ENCODE measurements at places on chromosomes 12 and 14.
A peak's percentile ranks its signal among the peaks of the same experiment; 100 is the strongest.

GRCh38 chr12:53603196-53603595, 23.0 kb downstream of the ATF7 start:
- DNase-seq: no peak

DNA sequence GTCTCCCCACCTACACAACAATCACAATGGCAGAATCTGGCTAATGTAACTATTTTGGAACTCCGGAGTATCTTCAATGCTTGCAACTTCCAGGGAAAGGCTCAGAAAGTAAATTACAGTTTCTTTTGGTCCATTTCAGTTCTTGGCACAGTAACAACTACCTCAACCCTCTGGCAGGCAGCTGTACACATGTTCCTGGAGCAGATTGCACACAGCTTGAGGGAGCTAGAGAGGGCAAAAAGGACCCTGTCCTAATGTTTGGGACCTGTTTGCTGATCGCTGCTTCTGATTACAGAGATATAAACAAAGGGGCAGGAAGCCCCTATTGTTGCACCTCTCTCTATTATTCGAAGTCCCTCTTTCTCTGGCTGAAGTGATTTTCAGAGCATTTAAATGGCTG, 35.2 kb upstream of the SLC38A1 start:
- DNase-seq: no peak

DNA sequence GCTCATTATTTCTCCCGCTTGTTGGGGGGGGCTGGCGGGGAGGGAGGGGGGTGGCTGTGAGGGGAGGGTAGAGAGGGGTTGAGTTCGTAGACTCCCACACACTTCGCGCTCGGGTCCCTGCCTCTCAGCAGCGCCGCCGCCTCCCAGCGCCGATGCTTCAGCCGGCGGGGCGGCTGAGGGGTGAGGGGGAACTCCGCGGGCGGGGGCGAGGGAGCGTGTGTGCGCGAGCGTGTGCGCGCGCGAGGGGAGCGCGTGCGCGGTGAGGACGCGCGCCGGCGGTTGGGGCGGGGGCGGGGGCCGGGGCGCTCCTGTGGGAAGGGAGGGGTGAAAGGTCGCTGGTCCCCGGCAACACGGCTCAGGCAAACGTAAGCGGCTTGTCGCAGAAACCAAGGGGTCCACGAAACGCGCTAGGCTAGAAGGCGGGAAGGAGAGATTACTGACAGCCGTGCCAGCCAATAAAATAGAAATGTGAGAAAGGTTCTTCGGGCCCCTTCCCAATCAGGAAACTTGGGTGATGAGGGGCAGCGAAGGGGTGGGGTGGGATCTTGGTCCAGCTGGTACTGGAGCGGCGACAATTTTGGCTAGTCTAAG, 343 bp upstream of the NOVA1 start:
- peak; percentile 99 for DNase-seq

DNA sequence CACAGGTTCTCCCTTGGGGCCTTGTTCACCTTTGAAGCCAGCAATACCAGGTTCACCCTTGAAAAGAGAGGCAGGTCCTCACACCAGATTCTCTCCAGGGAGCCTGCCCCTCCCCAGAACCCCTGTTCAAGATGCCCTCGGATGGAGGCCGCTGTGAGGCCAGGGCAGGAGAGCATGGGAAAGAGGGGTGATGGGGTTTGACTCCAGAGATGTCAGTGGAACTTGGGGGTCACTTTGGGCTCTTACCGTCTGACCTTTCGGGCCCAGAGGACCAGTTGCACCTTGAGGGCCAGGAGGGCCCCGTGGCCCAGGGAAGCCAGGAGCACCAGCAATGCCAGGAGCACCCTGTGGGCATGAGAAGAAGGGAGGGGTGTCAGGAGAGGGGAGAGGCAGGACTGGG, 17.4 kb downstream of the COL2A1 start:
- no peak for DNase-seq

DNA sequence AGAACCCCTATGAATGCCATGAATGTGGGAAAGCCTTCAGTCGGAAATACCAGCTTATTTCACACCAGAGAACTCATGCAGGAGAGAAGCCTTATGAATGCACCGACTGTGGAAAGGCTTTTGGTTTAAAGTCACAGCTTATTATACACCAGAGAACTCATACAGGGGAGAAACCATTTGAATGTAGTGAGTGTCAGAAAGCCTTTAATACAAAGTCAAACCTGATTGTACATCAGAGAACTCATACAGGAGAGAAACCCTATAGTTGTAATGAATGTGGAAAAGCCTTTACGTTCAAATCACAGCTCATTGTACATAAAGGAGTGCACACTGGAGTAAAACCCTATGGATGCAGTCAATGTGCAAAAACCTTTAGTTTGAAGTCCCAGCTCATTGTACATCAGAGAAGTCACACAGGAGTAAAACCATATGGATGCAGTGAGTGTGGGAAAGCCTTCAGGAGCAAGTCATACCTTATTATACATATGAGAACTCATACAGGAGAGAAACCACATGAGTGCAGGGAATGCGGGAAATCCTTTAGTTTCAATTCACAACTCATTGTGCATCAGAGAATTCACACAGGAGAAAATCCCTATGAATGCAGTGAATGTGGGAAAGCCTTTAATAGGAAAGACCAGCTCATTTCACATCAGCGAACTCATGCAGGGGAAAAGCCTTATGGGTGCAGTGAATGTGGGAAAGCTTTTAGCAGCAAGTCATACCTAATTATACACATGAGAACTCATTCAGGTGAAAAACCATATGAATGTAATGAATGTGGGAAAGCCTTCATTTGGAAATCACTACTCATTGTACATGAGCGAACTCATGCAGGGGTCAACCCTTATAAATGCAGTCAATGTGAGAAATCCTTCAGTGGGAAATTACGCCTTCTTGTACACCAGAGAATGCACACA, 22.3 kb downstream of the ZNF268 start:
- no peak for DNase-seq

DNA sequence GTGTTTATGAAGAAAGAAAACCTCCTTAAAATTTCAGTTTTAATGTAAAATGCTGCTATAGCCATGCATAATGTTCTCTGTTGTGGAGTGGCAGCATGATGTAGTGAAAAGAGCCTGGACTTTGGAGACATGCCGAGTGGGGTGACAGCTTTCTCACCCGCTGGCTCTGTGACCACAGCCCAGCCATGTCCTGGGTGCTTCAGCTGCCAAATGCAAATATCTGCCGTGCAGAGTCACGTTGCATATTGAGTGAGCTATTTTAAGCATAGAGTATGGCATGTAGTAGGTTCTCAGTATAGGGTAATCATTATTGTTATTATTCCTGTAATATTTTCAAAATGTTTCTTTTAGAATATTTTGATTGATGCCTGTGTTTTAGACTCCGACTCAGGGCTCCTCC, 15.5 kb upstream of the TCTN2 start:
- DNase-seq: no peak

- no peak for DNase-seq
These were observed 199.1 kb upstream of the CNOT2 start for GRCh38 chr12:70044167-70044566.

GRCh38 chr14:97336179-97336578, 539.0 kb downstream of the VRK1 start:
- DNase-seq: no peak

DNA sequence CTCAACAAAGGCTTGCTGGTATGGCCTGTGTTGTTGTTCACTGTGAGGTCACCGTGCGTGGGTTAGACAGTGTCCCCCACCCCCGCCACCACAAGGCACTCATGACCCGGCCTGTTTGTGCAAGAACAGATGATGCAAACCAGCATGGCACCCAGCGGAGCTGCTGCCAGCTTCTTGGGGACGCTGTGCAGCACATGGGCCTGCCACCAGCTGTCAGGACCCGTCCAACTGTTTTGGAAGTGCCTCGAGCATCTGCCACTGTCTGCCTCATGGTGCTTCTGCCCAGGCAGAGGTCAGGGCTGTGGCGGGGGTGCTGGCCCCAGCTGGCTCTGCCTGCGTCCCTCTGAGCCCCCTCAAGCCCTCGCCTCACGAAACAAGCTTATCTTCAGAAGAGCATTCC, 1.5 kb downstream of the ASB2 start:
- DNase-seq: no peak

DNA sequence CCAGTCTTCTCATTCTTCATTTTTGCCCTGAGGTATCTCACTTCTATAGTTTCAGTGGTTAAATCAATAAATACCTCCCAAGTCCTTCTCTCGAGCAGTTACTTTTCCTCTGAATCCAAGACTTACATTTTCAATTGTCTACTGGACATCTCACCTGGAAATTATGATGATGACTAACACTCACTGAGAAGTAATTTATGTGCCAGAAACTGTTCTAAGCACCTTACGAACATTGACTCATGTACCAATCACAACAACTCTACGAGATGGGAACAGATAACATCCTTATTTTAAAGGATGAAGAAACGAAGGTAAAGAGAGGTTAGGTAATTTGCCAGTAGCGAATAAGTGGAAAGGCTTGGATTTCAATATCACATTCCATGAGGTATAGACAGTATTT, 94.1 kb downstream of the EML5 start:
- DNase-seq: no peak

DNA sequence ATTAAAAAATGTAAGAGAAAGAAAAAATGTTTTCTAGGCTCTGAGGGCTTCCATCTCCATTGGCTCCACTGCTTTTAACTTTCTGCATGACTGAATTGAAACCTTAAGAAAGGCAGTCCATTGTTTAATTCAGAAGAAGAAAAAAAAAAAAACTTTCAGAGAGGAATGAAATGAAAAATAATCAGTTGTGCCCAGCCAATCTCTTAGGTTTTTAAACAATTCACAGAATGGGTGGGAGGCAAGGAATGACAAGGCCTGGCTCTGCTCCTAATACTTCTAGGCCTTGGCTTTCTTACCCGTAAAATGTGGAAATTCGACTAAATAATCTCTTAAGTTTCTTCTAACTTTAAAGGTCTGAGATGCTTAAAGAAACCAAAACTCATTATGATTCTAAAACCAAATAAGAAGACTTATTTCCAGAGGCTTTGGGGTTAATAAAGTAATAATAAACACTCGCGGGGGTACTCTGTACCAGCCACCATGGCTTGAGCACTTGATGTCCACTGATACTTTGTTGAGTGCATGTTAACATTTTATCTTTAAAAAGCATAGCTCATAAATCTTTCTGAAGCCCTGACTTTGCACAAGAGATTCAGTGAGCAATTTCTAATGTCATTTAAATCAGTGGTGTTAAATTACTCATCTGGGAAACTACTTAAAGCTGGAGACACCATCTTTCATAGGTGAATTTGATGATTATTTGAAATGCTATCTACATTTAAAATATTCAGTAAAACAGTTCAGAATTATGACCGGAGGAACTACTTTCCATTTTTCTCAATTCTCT, 49.6 kb downstream of the STON2 start:
- no peak for DNase-seq

- no peak for DNase-seq
These were observed 14.4 kb downstream of the RASSF9 start for GRCh38 chr12:85821759-85822158.

DNA sequence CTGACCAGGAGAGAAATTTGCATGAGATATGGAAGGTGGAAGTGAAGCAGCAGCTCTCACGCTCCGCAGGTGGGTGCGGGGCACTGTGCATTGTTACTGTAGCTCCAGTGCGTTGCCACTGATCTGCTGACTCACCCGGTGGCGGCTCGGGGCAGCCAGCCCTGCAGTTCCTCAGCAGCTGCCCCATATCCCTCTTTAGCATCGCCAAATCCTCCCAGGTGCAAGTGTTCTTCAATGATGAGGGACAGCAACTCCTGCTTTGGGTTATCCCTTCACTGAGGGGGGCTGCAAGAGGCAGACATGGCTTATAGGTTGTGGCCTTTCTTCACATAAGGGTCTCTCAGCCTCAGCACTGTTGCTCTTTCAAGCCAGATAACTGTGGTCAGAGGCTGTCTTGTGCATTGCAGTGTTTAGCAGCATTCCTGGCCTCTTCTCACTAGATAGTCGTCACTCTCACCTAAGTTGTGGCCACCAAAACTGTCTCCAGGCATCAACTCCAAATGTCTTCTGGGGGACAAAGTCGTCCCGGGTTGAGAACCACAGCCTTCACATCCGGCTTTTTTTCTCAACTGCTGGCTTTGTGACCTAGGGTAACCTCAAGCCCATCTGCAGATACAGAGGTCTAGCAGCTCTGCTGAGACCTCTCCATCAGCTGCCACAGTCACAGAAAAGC, 180.8 kb downstream of the EFCAB11 start:
- peak; percentile 37 for DNase-seq

- no peak for DNase-seq
These were observed 91.5 kb downstream of the GALNT9 start for GRCh38 chr12:132237772-132238487.

GRCh38 chr14:59297071-59297776, 108.8 kb downstream of the DAAM1 start:
- no peak for DNase-seq

GRCh38 chr12:116656306-116656705, 81.6 kb downstream of the SPRING1 start:
- DNase-seq: no peak

DNA sequence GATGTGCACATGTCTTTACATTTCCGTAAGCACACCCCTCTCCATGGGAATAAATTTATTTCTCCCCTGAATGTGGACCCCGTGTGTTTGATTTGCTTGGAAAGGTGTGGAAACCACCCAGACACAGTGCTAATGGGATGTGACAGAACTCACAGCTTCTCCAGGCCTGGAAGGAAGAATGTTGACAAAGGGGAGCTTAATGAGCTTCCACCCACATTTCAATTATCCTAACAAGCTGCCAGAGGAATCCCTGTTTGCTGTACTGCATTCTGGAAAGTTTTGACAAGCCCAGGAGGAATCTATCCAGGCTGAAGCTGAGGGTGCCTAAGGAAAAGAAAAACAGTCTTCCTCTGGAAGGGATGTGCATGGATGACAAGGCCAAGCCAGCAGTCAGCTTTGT, 51.2 kb upstream of the CCDC60 start:
- DNase-seq: no peak

DNA sequence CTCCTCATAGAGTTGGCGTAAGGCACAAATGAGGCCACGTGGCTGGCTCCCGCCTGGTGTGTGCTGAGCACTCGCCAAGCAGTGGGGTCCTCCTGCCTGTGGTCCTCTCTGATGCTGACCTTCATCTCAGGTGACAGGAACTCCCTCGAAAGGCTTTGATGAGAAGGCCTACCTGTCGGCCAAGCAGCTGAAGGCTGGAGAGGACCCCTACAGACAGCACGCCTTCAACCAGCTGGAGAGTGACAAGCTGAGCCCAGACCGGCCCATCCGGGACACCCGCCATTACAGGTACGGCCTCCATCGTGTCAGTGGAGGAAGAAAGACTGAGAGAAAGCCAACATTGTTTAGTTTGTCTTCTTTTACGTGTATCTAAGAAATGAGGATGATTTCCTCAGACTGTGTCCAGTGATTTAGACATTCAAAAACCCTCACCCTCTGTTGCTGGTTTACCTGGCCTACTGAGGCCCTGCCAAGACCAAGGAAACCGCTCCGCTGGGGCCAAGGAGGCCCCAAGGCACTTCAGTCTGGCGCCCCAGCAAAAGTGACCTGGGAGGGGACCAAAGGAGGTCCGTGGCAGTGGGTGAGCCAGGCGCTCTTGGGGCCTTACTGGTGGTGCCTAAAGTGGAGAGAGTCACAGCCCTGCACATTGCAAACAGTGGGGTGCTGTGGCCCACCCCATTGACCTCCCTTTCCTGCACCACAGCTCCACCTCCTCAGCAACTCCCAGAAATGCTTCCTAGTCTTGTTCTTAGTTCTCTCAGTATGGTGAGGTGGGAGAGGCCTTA, 60.8 kb downstream of the GALNT16 start:
- DNase-seq: no peak

Data from NCI-H774 (cell line).